ENCODE measurements at places on chromosomes 1 and 21.

- no peak for DNase-seq
Measured at GRCh38 chr1:235984041-235984825, 80.7 kb downstream of the NID1 start.

DNA sequence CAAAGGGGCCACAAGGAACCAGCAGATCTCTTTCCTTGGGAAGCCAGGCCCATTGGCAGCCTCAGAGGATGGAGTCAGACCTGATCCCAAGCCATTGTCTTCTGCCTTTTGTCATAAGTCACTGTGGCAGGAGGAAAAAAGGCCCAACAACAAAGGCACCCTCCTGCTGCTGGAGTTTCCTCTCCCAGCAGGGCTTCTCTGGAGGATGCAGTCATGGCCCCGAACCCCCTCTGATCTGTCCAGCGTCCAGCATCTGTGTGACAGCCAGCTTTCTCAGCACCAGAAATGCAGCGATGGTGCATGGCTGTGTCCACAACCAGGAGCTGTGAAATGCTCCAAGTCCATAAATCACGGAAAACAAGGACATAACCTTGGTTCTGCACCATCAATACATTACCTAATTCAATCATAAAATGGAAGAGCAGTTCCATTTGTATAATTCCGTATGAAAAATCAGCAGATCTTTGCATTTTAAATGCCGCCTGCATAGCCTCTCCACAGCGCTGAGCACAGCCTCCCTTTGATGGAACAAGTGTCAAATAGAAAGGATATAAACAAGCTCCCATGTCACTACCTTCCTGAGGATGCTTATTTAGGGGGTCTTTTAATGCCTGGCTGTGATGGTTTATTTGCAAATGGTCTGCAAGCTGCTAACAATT is 30.6 kb downstream of the AJAP1 start:
- no peak for DNase-seq

GRCh38 chr1:53061123-53061858 is 722 bp upstream of the PODN start:
- DNase-seq: no peak

- DNase-seq: no peak
Measured at GRCh38 chr1:24714859-24715520, 30.3 kb upstream of the CLIC4 start.

- DNase-seq: no peak
Measured at GRCh38 chr1:201223852-201224665, 33.4 kb downstream of the IGFN1 start.

DNA sequence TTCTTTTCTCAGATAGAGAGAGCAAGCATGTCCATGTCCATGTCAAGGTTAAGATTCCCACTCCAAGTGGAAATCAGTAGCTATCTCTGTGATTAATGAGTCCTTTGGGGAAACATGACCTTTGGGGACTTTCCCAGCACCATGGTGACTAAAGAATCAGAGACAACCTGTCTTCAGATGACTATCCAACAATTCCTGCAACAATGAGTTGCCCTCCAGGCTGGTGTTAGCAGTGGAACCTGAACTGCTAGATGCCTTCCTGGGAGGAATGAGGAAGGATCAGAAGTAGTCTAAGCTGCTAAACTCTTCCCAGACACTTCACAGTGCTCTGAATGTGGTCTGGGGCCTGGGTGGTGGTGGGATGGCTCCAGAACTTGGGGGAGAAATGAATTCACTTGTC is 6.5 kb downstream of the S100A9 start:
- no peak for DNase-seq

GRCh38 chr1:217506878-217507277 is 124.0 kb downstream of the GPATCH2 start:
- no peak for DNase-seq

- DNase-seq: no peak
Measured at GRCh38 chr1:60423146-60423780, 349.7 kb upstream of the C1orf87 start.
